ENCODE measurements at places on chromosomes 12 and 14.

DNA sequence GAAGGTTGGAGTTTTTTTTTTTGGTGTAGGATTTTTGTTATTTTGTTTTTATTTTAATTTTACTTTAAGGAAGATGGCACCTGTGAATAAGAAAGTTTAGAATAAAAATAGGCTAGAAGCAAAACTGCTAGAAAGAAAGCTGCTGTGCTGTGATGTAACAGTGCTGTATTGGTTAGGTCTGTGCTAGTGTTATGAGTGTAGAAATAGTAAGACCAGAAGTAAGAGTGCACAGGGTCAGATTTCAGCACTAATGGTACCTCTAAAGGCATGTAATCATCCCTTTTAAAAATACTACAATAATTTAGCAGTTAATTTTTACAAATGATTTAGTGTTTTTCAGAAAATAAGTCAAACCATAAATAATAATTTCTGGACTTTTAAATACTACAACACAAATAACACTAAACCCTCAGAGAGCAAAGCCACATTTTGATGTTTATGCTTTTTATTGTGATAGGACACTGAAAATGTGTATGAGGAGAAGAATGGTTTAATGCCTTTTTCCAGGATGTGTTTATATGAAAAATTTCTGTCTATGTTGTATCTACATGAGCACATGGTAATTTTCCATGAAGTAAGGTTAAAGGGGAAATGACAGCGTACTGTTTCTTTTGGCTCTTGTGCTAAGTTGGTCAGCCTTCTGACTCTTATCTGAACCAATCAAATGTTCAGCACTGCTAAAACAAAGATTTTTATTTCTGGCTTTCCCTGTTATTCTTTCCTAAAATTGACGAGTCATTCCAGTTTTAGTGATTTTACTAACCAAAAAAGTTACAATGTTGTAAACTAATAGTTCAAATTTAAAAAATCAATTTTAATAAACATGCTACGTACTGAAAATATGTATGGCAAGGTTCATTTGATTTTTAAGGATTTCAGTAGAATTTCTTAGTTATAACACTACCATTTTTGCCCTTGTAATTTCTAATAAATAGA is 96.1 kb downstream of the PPHLN1 start:
- DNase-seq: no peak

GRCh38 chr14:74952697-74953484 is 2.5 kb downstream of the PGF start:
- no peak for DNase-seq

DNA sequence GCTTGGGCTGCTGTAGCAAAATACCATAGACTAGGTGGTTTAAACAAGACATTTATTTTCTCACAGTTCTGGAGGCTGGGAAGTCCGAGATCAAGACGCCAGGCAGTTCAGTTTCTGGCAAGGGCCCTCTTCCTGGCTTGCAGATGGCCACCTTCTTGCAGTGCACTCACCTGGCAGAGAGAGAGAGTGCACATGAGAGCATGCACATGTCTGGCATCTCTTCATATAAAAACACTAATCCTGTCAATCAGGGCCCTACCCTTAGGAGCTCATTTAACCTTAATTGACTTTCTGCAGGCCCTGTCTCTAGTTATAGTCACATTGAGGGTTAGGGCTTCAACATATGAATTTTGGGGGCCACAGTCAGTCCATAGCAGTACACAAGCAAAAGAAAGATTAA is 12.4 kb upstream of the EVL start:
- DNase-seq: no peak

DNA sequence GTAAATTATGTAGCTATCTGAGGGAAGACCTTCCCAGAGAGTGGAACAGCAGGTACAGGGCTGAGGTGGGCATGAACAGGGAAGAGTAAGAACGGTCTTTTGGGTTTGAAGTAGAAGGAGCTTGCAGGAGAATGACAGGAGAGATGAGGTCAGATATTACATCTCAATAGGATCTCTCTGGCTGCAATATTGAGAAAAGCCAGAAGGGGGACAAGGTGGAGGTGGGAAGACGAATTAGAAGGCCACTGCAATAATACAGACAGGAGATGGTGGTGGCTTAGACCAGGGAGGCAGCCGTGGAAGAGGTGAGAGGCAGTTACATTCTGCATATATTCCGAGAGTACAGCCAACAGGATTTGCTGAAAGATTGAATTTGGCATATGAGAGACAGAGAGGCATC is 310.2 kb downstream of the APAF1 start:
- no peak for DNase-seq

DNA sequence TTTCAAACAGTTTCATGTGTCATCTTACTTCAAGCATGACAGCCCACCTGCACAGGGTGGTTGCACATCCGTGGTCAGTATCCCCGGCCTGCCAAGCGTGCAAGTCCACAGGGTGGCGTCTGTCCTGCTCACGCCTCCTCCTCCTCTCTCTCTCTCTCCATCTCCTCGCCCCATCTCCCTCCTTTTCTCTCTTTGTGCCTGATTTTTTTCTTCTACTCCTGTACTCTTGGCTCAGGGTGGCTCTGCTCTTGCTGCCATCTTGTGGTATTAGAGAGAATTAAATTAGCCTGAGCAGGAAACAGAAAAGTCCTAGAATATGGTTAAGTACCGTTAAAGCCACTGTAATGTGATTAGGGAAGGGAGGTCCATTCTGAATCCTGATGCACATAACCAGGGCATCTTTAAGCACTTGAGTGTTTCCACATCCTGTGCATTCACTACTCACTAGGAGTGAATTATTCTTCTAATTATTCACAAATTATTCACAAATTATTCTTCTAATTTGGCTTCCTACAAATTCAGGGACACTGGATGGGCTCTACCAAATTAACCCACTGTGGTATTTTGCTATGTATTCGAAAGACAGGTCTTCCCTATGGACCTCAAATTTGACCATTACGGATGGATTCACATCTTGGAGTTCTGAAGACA is 25.5 kb upstream of the DTX1 start:
- DNase-seq: no peak

DNA sequence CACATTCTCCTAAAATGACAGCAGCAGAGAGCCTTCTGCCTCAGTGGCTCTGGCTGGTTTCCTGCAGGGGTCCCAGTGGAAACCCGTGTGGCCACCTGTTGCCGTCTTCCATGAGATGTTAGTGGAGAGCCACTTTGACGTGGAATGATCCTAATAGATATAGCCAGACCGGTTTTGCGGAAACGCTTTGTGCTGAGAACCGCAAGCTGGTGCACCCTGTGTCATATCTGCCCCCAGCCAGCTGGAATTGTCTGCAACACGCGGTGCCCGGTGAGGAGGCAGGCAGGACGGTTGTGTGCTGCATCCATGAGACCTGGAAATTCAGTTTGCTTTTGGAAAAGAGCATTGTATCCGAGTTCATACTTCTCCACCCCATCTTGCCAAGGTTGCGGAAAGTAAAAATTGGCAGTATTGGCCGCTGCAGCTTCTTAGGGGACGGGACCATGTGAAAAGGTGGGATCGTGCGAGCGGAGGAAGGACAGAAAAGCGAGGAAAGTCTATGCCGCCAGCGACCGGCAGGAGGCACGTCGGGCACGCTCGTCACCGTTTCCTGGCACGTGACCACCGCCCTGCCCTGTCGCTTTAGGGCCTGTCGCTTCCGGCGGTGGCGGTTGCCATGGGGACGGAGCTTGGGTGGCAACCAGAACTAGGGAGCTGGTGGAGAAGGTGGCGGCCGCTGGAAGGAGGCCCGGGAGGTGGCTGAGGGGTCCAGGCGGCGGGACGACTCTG is at the start of gene CFAP251:
CFAP251 (plus strand) TSS at position 643 of the 729 bp plus-strand sequence. CDS start 2,714 bp downstream, outside the sequence.
- DNase-seq: peak; percentile 96

GRCh38 chr12:132148368-132149045 is 4.2 kb downstream of the NOC4L start:
- DNase-seq: no peak

GRCh38 chr14:58584383-58584782 is 53.4 kb upstream of the DACT1 start:
- no peak for DNase-seq

- no peak for DNase-seq
These were observed 50.9 kb downstream of the RIN3 start for GRCh38 chr14:92564344-92565039.

DNA sequence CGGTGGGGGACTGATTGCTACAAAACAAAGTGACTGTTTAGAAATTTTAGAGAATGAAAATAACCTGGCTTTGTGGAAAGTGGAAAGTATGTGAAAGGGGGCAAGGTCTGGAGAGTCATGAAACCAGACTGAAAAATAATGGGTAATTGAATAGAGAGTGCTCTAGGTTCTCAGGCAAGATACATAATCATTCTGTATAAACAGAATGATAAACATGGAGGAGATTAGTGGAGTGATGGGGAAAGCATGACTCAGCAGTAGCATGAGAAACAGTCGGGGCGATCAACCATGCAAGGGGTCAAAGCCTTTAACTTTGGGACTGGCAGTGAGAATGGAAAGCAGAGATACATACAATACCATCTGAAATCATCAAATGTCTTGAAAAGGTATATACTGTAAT is 332.5 kb downstream of the CCER1 start:
- DNase-seq: no peak

GRCh38 chr14:51039252-51039651 is 55.7 kb downstream of the TRIM9 start:
- DNase-seq: no peak

DNA sequence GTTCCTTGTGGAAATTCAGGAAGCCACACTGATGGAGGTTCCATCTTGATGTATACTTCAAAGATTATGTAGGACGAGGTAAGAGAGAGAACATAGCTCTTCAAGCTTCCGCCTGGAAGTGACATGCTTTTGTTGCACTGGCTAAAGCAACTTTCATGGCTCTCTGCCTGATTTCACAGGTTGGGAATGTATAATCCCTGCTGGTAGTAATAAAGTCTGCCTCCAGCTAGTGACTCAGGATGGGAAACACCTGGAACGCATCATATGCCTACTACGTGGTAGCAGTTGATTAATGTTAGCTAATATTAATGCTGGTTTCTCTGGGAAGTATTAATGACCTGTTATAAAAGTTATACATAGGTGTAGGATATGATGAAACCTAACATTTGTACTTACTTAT is 71.1 kb downstream of the PELI2 start:
- DNase-seq: no peak

- DNase-seq: peak; percentile 82
These were observed at the start of gene SBNO1 for GRCh38 chr12:123364532-123365024. Gene SBNO1 (minus strand): TSS chr12:123364847. CDS start chr12:123350441, 14,406 bp downstream.

GRCh38 chr12:12399161-12399560 is 42.3 kb downstream of the BORCS5 start:
- DNase-seq: no peak

DNA sequence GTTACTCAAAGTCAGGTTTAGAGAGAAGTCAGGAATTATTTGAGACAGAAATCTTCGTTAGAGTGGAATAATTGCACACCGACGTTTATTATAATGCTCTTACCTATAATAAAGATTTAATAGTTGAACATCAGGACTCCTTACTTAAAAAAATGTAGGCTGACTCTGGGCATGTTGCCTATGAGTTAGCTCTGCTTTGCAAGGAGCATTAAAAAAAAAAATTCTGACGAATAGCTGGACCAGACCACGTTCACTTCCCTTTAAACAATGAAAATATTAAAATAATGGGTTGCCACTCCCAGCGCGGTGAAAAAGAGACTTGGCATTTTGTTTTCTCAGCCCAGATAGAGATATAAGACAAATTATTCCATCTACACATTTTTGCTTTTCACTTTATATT is 574 bp upstream of the FANCM start:
- DNase-seq: no peak

DNA sequence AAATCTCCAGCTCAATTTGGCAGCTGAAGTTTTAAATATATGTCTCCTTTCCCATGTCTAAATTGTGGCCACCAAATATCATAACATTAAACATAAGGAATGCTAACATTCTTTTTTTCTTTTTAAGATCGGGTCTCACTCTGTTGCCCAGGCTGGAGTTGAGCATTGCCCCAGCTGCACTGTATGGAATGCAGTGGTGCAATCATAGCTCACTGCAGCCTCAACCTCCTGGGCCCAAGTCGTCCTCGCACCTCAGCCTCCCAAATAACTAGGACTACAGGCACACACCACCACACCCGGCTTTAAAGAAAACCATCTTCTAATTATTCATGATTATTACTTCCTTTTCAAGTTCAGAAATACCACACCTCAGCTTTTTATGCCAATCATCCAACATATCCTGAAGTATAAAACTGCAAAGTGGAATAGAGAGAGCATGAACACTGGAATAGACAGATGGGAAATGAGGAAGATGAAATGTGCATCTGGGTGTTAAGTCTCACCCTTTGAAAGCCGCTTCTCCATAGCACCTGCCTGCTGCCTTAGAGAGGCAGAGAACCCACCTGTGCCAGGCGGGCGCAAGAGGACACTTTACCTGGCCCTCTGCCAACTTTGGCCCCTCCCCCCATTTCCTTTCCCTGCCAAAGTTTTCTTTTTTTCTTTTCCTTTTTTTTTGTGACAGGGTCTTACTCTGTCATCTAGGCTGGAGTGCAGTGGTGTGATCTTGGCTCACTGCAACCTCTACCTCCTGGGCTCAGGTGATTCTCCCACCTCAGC is 2.8 kb upstream of the EML1 start:
- no peak for DNase-seq

- DNase-seq: no peak
These were observed 21.8 kb downstream of the PLEKHA5 start for GRCh38 chr12:19151298-19151697.

DNA sequence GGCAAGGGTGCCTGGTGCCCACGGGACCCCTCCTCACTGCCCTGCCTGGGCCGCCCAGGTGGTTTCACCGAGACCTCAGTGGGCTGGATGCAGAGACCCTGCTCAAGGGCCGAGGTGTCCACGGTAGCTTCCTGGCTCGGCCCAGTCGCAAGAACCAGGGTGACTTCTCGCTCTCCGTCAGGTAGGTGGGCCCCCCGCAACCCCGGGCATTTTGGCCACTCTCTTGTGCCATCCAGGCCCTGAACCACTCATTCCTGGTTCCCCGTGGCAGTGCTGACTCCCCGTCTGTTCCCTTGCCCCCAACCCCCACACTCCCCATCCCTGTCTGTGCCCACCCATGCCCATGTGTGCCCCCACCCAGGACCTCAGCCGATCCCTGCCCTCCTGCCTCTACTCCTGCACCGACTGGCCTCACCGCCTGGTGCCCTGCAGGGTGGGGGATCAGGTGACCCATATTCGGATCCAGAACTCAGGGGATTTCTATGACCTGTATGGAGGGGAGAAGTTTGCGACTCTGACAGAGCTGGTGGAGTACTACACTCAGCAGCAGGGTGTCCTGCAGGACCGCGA is 480 bp downstream of the PTPN6 start:
- DNase-seq: no peak

- no peak for DNase-seq
These were observed 220.6 kb downstream of the GXYLT1 start for GRCh38 chr12:41924111-41924510.
